ENCODE measurements at places on chromosomes 3 and 15.

DNA sequence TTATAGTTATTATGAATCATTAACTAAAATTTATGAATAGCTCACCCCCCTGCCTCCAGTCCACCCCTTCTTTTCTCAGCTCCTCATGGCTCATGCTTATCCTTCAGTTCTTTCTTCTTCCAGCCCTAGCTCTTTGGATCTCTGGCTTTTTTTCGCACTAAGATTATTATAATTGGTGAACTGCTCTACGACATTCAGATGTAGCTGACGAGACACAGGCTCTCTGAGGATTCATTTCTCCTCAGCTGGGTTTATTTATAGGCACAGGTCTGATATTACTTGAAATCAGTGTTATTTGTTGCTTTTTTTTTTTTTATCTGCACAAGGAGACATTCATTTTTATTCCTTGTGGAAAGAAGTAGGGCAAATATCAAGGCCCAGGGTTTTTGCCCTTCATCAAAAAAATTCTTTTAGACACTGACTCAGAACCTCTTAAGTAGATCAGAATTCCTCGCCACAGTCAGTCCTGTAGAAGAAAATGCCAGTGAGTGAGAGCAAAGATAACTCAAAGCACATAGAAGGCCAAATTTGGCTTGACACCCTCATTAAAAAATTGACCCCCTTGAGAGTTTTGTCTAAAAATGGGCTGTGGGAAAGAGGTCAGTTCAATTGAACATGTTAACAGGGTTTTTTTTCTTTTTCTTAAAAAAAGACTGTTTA is 106.6 kb downstream of the MYH15 start:
- peak; percentile 52 for DNase-seq

GRCh38 chr3:73727854-73728253 is 103.1 kb upstream of the PDZRN3 start:
- DNase-seq: no peak

- DNase-seq: no peak
Measured at GRCh38 chr3:179369621-179370020, 22.1 kb downstream of the MFN1 start.

- DNase-seq: no peak
Measured at GRCh38 chr3:194075802-194076460, 60.0 kb upstream of the HES1 start.

- no peak for DNase-seq
Measured at GRCh38 chr3:112774293-112774926, 72.3 kb downstream of the CD200R1L start.

DNA sequence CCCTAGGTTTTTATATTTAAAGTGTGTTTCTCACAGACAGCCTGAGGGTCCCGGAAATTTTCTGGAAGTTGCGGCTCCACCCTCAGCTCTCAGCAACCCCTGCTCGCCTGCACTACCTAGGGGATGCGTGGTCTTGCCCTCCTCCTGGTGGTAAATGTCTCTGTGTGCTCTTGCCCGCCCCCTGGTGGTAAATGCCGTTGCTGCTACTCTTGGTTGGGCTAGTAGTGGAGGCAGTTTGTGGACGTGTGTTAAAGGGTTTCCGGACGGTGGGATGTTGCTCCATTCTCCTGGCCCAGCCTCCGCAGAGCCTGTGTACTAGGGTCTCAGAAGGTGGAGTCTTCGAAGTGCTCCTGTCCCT is 27.4 kb downstream of the STOML1 start:
- no peak for DNase-seq

- no peak for DNase-seq
Measured at GRCh38 chr3:197873329-197873728, 76.7 kb upstream of the RPL35A start.

- DNase-seq: no peak
Measured at GRCh38 chr15:59406446-59406845, 31.5 kb upstream of the FAM81A start.

GRCh38 chr3:87507753-87508152 is 231.4 kb upstream of the POU1F1 start:
- no peak for DNase-seq

All from spinal cord (tissue), 10 donors.